ENCODE measurements at places on chromosomes 11 and 22. TPM values are rescaled to one million over a fixed set of nuclear protein-coding genes. Genes with fewer than 3 reads are reported as not detected.

BCO2 gene
- 2.9 TPM for polyA plus RNA-seq

MRGPRX4 gene
- not detected for polyA plus RNA-seq

APOA1 gene
- 128 TPM for polyA plus RNA-seq

TYR gene
- polyA plus RNA-seq = not detected

OR51I1 gene
- not detected for polyA plus RNA-seq

SLC22A6 gene
- polyA plus RNA-seq = 28.1 TPM

NXPE4 gene
- 0.14 TPM for polyA plus RNA-seq

STIP1 gene
- polyA plus RNA-seq = 211 TPM

FERMT3 gene
- polyA plus RNA-seq = 4.8 TPM

DBX1 gene
- polyA plus RNA-seq = not detected

LMO2 gene
- polyA plus RNA-seq = 28.7 TPM

SYT9 gene
- 4.9 TPM for polyA plus RNA-seq

PTPN5 gene
- polyA plus RNA-seq = 0.63 TPM

ANGPTL5 gene
- polyA plus RNA-seq = 0.14 TPM

SPINDOC gene
- 27.2 TPM for polyA plus RNA-seq

ALX4 gene
- 0.11 TPM for polyA plus RNA-seq

APOBEC3F gene
- polyA plus RNA-seq = 6.7 TPM

FGF19 gene
- polyA plus RNA-seq = 2.0 TPM

MRPL21 gene
- polyA plus RNA-seq = 46.3 TPM

ZDHHC8 gene
- polyA plus RNA-seq = 63.5 TPM

AQP11 gene
- 3.2 TPM for polyA plus RNA-seq

DKK3 gene
- polyA plus RNA-seq = 94.2 TPM

SHANK2 gene
- 26.8 TPM for polyA plus RNA-seq
